ENCODE measurements at places on chromosomes 6 and 20. TPM values are rescaled to one million over a fixed set of nuclear protein-coding genes. Genes with fewer than 3 reads are reported as not detected.

TAP2 gene
- total RNA-seq: 5.2 TPM

XKR7 gene
- total RNA-seq: 0.26 TPM

HLA-DOB gene
- not detected for total RNA-seq

KIZ gene
- total RNA-seq: 28.7 TPM

HDDC2 gene
- total RNA-seq: 42.5 TPM

OR2H2 gene
- total RNA-seq: not detected

TCP1 gene
- 81.5 TPM for total RNA-seq

PRDM1 gene
- 2.6 TPM for total RNA-seq

RNF182 gene
- total RNA-seq: 0.33 TPM

ADGRF5 gene
- 6.5 TPM for total RNA-seq

LINC00237 gene
- total RNA-seq: not detected

C6orf15 gene
- total RNA-seq: not detected

SPAG4 gene
- 17.9 TPM for total RNA-seq

TGM3 gene
- 0.26 TPM for total RNA-seq

PRKN gene
- total RNA-seq: 6.7 TPM

FOXS1 gene
- 3.0 TPM for total RNA-seq

MAPK13 gene
- total RNA-seq: 32.2 TPM

All from body of pancreas (tissue), 4 donors.